Ovary (tissue), 10 donors: ENCODE measurements at places on chromosomes 5 and 9. TPM values are rescaled to one million over a fixed set of nuclear protein-coding genes. Genes with fewer than 3 reads are reported as not detected.

Gene NME5
- 16.2 TPM for total RNA-seq

Gene CTNNA1
- total RNA-seq, result 221 TPM

Gene NR2F1
- 179 TPM for total RNA-seq

Gene PCDHB12
- total RNA-seq, result 5.9 TPM

Gene PTPN3
- 17.8 TPM for total RNA-seq

Gene MEGF10
- 0.60 TPM for total RNA-seq
